Activated T-cell treated with anti-CD3 and anti-CD28 coated beads for 48 hours (primary cell): ENCODE measurements at places on chromosomes 1 and 21.

DNA sequence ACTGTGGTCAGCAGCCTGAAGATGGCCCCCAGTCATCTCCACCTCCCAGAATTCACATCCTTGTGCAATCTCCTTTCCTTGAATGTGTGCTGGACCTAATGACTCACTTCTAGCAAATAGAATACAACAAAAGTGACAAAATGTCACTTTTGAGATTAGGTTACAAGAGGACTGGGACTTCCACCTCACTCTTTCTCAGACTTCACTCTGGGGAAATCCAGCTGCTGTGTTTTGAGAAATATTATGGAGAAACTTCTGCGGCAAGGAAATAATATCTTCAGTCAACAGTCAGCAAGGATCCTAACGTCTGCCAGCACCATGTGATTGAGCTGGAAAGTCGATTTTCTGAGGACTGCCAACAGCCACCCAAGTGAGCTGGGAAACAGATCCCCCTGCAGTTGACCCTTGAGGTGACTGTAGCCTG is 70.5 kb upstream of the GADD45A start:
- DNase-seq: no peak

- DNase-seq: no peak
Measured at GRCh38 chr1:151060657-151061421, 642 bp downstream of the MLLT11 start.

- peak; percentile 57 for DNase-seq
Measured at GRCh38 chr1:20376880-20377494, 86.3 kb downstream of the VWA5B1 start.

DNA sequence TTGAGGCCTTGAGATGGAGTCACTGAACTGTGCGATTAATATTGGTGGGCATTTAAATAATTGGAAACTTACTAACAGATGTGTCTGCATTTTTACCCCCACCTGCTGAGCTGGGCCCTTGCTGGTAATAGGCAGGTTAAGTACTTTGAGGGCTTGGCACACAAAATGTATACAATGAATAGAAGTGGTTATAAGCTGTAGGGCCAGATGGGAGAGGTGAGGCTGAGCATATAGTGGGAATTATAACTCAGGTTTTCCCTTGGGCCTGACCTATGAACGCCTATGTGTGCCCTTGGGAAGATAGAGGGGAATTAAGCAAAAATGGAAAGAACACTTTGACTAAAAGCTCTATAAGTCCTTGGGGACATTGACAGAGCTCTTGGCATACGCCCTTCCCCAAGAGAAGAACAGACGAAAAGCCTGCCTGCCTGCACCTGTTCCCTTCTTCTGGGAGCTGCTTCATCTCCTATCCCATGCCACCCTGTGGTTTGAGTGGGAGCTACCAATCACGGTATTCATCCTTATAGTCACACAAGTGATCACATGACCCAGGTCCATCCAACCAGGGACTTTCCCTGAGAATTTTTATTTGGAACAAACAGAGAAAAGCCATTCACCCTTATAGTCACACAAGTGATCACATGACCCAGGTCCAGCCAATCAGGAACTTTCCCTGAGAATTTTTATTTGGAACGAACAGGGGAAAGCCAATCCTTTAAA is 260.7 kb upstream of the CSF3R start:
- DNase-seq: no peak

- DNase-seq: no peak
Measured at GRCh38 chr1:191174298-191174697, 696.6 kb upstream of the BRINP3 start.

- no peak for DNase-seq
Measured at GRCh38 chr21:17406202-17406601, 106.6 kb upstream of the CXADR start.

- DNase-seq: no peak
Measured at GRCh38 chr1:99532276-99532580, 113.7 kb upstream of the PALMD start.

DNA sequence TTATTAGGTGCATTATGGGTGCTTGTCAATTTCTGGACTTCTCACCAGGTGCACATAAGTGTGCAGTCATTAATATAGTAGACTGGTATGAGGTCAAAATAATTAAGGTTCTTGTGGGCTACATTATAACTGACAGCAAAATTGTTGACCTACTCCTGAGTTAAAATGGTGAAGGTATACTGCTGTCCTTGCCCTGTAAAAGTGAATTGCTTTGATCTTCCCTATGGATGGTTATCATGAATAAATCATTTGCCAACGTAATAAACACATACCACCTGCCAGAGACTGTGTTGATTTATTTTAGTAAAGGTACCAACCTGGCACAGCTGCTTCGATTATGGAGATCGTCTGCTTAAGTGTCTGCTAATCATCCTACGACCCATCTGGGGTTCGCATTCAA is 201.6 kb upstream of the KCNK2 start:
- no peak for DNase-seq

DNA sequence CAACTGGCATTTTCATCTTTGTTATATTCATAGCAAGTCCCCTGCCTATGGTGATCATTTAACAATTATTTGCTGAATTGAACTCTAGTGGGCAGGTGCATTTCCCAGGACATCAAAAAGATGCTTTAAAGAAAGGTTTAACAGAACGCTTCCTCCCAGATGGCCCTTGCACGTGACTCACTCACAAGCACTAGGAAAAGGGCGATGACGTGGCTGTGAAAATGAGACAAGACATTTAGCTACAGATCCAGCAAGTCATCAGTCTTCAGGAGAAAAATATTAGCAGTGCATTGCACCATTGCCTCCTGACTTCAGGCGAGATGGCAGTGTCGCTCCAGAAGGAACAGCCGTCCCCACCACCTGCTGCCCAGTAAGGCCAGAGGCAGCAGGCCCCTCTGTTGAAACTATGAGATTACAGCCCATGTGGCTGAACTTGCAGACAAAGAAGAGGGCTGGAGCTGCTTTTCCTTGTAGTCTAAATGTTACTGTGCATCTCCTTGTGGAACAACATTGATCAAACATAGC is 37.2 kb downstream of the DSCAM start:
- DNase-seq: no peak

- DNase-seq: no peak
Measured at GRCh38 chr1:60298290-60298689, 224.7 kb upstream of the C1orf87 start.

DNA sequence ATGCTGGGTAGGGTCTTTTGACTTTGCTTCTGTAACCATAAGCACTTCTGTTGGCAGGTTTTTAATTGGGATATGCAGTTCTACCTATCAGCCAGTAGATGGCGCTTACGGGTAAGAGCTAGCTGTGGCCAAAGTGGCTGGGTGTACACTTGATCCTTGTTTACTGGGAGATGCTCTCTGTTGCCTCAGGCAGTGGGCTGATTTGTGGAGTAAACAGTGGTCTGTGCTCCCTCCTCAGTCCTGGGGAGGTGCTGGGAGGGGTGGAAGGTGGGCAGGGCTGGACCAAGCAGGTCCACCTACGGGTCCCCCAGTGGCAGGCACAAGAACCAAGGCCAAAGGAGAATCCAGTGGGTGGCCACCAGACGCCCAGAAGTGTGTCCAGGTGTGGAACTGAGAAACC is 43.4 kb downstream of the RALGPS2 start:
- peak; percentile 1 for DNase-seq

DNA sequence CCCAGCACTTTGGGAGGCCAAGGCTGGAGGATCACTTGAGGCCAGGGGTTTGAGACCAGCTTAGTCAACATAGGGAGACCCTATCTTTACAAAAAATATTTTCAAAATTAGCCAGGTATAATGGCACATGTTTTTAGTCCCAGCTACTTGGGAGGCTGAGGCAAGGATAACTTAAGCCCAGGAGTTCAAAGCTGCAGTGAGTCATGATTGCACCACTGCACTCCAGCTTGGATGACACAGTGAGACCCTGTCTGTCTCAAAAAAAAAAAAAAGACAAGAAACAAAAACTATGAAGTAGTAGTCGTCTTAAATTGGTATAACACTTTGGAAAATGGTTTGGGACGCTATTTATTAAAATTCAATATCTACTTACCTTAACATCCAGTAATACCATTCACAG is 7.7 kb downstream of the AIM2 start:
- no peak for DNase-seq

DNA sequence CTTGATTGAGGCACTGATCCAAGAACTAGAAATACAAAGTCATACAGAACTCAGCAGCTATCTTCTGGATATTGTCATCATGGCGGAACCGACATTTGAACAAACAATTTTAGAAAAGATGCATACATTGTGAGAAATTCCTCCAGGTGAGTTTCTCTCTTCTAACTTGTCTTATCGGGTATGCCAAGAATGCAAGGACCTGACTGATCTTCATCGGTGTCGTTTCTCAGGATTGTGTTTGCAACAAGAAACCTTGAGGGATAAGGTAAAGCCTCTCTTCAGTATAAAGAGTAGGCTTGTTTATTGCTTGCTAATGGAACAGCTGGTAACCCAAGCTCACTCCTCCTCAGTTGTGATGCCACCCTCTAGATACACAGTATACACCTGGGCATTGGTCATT is 62.2 kb downstream of the NME7 start:
- no peak for DNase-seq

DNA sequence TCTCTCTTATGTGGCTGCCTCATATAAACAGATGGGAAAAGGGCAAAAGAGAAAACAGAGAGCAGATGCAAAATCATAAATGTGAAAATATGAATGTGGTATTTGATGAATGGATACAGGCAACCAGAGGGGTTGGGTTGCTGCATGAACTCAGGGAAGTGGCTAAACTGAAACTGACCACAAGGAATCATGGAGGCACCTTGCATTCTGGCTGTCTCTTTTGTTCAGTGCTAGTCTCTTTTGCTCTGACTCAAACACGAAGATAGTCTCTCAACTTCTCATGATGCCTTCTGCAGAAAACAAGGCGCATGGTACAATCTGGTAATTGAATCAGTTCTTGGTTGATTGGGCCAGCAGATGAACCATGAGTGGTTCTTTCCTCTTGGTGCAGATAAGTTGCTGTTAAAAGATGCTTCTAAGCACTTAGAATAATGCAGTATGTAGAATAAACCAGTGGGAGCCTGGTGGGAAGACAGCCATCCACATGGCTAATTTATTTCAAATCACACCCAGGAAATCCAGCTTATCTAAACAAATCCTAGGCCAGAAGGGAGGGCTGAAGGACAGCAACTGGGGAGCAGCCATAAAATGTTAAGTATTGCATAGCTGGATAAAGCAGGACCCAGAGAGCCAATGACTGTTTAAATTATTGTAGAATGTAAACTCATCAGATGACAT is 64.2 kb downstream of the HLX start:
- DNase-seq: no peak

DNA sequence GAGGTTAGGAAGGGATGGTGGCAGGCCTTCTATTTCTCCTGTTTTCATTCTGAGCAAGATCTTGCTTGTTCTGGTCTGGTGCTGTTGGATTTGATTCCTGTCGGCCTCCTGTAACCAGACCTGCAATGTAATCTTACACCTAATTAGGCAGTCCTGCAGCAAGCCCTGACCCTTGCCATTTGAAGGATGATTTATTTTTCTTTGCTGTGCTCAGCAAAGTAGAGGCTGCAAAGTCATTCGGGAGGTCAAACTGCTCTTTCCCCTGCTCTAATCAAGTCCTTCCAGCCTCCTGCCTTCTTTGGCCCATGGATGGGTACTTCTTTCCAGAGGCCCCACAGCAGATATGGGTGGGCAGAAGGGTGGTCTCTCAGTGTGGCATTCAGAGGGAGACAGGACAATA is 417.7 kb upstream of the USP24 start:
- no peak for DNase-seq

- no peak for DNase-seq
Measured at GRCh38 chr1:161185732-161186311, 8.5 kb upstream of the B4GALT3 start.

DNA sequence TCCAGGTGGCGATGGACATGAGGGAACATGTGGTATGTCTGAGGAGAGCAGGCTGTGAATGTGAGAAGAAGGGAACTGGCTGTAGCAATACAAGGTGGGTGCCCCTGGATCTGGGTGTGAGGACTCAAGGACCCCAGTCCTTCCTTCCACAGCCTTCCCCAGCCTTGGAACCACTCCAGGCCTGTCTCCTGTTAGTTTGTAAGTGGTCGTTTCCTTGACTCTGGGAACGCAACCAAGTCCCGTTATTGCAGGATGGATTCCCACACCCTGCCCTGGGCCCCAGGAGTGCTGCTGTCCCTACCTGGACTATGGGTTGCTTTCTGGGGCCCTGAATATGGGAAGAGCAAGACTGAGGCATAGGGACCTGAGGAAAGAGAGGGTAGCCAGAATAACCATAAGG is 47.2 kb upstream of the VANGL1 start:
- DNase-seq: no peak

DNA sequence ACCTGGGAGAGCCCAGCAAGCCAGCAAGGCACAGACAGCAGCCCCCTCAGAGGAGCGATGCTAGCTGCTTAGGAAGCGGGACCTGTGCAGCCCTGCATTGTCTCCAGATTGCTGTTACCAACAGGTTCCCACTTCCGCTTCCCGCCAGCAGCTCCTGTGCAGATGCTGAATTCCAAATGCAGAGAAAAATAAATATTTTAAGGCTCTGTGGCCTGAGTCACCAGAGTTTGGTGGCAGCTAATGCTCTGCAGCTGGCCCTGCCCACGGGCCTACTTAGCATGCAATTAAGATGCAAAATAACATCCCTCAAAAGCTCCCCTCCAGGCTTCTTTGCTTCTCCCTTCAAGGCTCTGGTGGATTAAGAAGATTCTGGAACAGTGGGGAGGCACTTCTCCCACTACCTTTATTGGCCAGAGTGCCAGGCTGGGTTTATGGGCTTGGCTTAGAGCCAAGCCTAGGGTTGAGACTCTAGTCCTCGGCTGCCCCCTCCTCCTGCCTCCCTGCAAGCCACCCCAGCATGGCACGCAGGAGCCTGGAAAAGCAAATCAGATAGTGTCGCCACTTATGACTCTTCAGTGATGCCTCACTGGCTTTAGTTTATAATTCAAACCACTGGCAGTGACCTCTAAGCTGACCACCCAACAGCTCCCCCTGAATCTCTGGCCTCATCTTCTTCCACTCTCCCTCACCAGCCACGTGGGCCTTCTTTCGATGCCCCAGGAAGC is 207.1 kb upstream of the ZC3H12A start:
- DNase-seq: no peak

- DNase-seq: no peak
Measured at GRCh38 chr1:20404466-20404865, 81.5 kb downstream of the CAMK2N1 start.

- DNase-seq: no peak
Measured at GRCh38 chr1:109622137-109622892, 2.7 kb downstream of the AMPD2 start.

GRCh38 chr1:177487481-177487880 is 316.7 kb downstream of the BRINP2 start:
- no peak for DNase-seq

GRCh38 chr1:203152158-203153034 is 23.2 kb downstream of the MYBPH start:
- no peak for DNase-seq
